ENCODE measurements at places on chromosomes 1 and 21.
A peak's percentile ranks its signal among the peaks of the same experiment; 100 is the strongest.

DNA sequence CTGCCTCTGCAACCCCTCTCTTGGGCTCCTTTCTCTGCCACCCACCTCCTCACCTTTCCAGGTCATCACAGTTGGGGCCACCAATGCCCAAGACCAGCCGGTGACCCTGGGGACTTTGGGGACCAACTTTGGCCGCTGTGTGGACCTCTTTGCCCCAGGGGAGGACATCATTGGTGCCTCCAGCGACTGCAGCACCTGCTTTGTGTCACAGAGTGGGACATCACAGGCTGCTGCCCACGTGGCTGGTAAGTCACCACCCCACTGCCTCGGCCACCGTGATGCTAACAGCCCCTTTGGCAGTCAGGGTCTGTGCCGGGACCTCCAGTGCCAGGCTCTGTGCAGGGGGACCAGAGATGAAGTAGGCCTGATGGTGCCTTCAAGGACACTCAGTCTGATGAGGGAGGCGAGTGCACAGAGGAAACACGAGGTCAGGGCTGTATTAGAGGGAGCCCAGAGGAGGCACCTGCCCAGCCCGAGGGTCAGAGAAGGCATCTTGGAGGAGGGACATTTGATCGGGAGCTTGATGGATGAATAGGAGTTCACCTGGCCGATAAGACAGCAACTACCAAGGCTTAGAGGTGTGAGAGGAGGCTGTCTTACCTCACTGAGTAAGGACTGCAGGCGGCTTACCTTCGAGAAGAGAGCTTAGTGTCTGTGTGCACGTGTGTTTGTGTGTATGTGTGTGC lies 18.1 kb downstream of the PCSK9 start:
- no peaks in the 10 kb centered on the region for H3K36me3 ChIP-seq
- no peaks in the 10 kb centered on the region for H3K27me3 ChIP-seq
- no peak overlapping the region for H3K27ac ChIP-seq
- peaks cover 9% of the 10 kb centered on the region for H3K4me1 ChIP-seq
- no peak overlapping the region for H3K4me3 ChIP-seq

- no peak for DNase-seq
- no peaks in the 10 kb centered on the region for H3K27me3 ChIP-seq
- peaks cover 47% of the 10 kb centered on the region for H3K4me1 ChIP-seq
- H3K4me3 ChIP-seq, result no peak overlapping the region
- H3K27ac ChIP-seq, result no peak overlapping the region
Observed at GRCh38 chr1:168470901-168471431, 72.8 kb downstream of the XCL2 start.

- H3K27me3 ChIP-seq, result peaks cover 2% of the 10 kb centered on the region
- no peak overlapping the region for H3K27ac ChIP-seq
- H3K4me1 ChIP-seq, result no peaks in the 10 kb centered on the region
- no peak for DNase-seq
Observed at GRCh38 chr1:168643152-168643551, 66.7 kb downstream of the XCL1 start.

- H3K36me3 ChIP-seq, result peaks cover 5% of the 10 kb centered on the region
- no peak overlapping the region for H3K4me3 ChIP-seq
- H3K4me1 ChIP-seq, result peaks cover 31% of the 10 kb centered on the region
- H3K27me3 ChIP-seq, result no peaks in the 10 kb centered on the region
Observed at GRCh38 chr1:174871886-174872285, 127.9 kb upstream of the CACYBP start.

GRCh38 chr1:172915271-172915670 lies 135.5 kb downstream of the TNFSF18 start:
- no peak for DNase-seq
- H3K27ac ChIP-seq, result no peak overlapping the region
- H3K36me3 ChIP-seq, result peaks cover 6% of the 10 kb centered on the region
- no peak overlapping the region for H3K4me3 ChIP-seq
- H3K4me1 ChIP-seq, result no peaks in the 10 kb centered on the region

DNA sequence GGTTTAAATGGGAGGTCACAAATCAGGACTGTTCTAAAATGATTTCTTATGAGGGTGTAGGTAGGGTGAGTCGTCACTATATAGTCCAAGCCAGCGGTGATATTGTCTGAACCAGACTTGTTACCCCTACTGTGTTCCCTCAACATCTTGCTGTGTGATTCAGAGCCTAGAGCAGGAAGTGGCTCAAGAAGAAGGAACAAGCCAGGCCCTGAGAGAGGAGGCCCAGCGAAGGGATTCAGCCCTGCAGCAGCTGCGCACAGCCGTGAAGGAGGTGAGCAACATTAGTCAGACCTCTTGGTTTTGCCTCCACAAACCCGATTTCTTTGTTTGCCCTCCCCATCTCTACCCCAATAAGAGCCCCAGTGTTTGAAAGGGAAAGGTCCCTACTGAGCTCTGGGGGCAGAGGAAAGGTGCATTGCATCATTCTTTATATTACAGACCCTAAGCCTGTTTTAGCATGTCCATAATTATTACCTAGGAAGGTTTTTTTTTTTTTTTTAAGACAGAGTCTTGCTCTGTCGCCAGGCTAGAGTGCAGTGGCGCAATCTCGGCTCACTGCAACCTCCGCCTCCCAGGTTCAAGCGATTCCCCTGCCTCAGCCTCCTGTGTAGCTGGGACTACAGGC lies 5.0 kb upstream of the SH3BGRL3 start:
- H3K4me3 ChIP-seq, result no peak overlapping the region
- peaks cover 37% of the 10 kb centered on the region for H3K36me3 ChIP-seq
- H3K27ac ChIP-seq, result peak overlapping the region; percentile 10
- no peak for DNase-seq

- no peak overlapping the region for H3K27ac ChIP-seq
- no peak overlapping the region for H3K4me3 ChIP-seq
- no peaks in the 10 kb centered on the region for H3K36me3 ChIP-seq
- no peaks in the 10 kb centered on the region for H3K4me1 ChIP-seq
- no peaks in the 10 kb centered on the region for H3K27me3 ChIP-seq
Observed at GRCh38 chr1:164576291-164577271, 17.6 kb downstream of the PBX1 start.

DNA sequence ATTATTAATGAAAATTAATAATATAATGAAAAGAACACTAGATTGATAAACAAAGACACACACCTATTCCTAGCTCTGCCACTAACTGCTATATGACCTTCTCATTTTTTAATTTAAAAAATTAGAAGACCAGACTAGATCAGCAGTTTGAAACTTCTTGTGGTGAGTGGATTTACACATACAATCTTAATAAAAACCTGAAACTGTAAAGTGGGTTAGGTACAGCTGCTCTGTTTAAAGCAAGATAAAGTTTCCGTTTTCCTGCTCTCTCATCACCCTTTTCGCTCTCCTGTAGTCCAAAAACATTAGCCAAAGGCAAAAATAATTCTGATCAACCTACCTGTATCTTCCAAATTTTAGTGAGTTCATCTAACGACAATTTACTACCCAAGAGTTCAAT lies 58.6 kb downstream of the USP24 start:
- peak overlapping the region; percentile 6 for H3K27ac ChIP-seq
- H3K27me3 ChIP-seq, result no peaks in the 10 kb centered on the region
- peaks cover 28% of the 10 kb centered on the region for H3K4me1 ChIP-seq
- H3K4me3 ChIP-seq, result no peak overlapping the region
- DNase-seq, result no peak
- H3K36me3 ChIP-seq, result peaks cover 36% of the 10 kb centered on the region

DNA sequence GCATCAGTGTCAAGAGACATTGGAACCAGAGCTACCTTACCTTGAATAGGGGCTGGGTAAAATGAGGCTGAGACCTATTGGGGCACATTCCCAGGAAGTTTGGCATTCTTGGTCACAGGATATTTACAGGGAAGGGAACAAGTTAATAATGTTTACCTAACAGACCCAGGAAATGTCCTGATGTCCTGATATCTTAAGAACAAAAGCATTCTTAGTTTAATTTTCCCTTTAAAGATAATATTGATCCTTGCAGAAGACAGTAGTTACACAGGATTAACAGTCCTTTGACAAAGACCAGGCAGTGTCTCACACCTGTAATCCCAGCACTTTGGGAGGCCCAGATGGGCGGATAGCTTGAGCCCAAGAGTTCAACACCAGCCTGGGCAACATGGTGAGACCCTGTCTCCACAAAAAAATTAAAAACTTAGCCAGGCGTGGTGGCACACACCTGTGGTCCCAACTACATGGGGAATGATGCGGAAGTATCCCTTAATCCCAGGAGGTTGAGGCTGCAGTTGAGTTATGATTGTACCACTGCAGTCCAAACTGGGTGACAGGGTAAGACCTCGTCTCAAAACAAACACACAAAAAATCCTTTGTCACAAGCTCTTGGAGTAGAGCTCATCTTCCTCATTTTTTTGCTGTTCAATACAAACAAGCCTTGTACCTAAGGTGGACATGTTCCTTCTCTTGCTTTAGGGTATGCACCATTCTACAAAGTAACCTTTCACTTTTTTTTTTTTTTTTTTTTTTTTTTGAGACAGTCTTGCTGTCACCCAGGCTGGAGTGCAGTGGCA lies 1.3 kb upstream of the TOMM20 start:
- DNase-seq, result no peak
- H3K4me3 ChIP-seq, result no peak overlapping the region
- peaks cover 30% of the 10 kb centered on the region for H3K4me1 ChIP-seq
- H3K27me3 ChIP-seq, result no peaks in the 10 kb centered on the region
- H3K36me3 ChIP-seq, result peaks cover 31% of the 10 kb centered on the region
- peak overlapping the region; percentile 94 for H3K27ac ChIP-seq

GRCh38 chr21:42309753-42310213 lies 5.4 kb downstream of the TFF3 start:
- no peaks in the 10 kb centered on the region for H3K36me3 ChIP-seq
- H3K4me3 ChIP-seq, result no peak overlapping the region
- no peak overlapping the region for H3K27ac ChIP-seq

DNA sequence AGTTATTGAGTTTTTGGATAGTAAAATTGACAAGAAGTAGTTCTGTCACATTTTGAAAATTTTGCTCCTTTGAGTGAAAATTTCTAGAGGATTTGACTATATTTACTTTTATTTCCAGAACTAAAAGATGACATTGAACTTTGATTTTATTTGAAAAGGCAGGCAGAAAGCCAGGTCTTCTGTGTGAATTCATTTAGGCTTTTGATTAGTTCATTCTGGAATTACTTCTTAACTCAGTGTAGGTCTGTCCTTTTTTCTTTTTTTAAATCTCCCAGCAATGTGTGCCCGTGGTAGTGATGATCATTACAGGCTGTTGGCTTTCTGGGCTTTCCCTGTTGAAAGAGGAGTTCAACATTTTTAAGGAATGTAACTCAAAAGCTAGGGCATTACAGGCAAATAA lies 53.8 kb downstream of the MACO1 start:
- H3K4me3 ChIP-seq, result no peak overlapping the region
- peaks cover 2% of the 10 kb centered on the region for H3K36me3 ChIP-seq
- H3K4me1 ChIP-seq, result peaks cover 13% of the 10 kb centered on the region
- no peak for DNase-seq
- H3K27me3 ChIP-seq, result no peaks in the 10 kb centered on the region
- no peak overlapping the region for H3K27ac ChIP-seq

- no peak overlapping the region for H3K27ac ChIP-seq
- peaks cover 12% of the 10 kb centered on the region for H3K27me3 ChIP-seq
- H3K4me1 ChIP-seq, result no peaks in the 10 kb centered on the region
- DNase-seq, result no peak
- no peak overlapping the region for H3K4me3 ChIP-seq
- no peaks in the 10 kb centered on the region for H3K36me3 ChIP-seq
Observed at GRCh38 chr1:115746021-115746690, 22.4 kb downstream of the CASQ2 start.

GRCh38 chr1:2557482-2558400 lies 1.6 kb downstream of the TNFRSF14 start:
- H3K27me3 ChIP-seq, result no peaks in the 10 kb centered on the region
- H3K4me3 ChIP-seq, result peak overlapping the region; percentile 93
- peak overlapping the region; percentile 99 for H3K27ac ChIP-seq
- peaks cover 11% of the 10 kb centered on the region for H3K36me3 ChIP-seq
- peaks cover 31% of the 10 kb centered on the region for H3K4me1 ChIP-seq

DNA sequence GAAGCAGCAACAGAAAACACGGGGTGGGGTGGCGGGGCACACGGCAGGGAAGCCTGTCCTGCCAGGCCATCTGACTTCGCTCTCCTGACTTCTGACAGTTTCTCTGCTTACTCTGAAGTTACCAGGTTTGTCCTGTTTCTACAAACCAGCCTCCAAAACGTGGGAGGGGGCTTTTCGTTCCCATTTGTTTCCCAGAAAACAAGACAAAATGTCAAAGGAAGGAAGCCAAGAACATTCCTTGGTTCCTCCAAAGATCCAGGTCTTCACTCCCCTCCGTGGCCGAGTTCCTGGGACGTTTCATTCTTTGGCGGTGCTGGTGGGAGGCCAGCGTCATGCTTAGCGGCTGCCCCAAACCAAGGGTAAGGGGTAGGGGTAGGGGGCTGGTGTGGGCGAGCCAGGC lies 49.6 kb downstream of the MEGF6 start:
- no peak overlapping the region for H3K27ac ChIP-seq
- no peaks in the 10 kb centered on the region for H3K27me3 ChIP-seq
- H3K4me3 ChIP-seq, result no peak overlapping the region
- no peaks in the 10 kb centered on the region for H3K4me1 ChIP-seq
- H3K36me3 ChIP-seq, result no peaks in the 10 kb centered on the region

DNA sequence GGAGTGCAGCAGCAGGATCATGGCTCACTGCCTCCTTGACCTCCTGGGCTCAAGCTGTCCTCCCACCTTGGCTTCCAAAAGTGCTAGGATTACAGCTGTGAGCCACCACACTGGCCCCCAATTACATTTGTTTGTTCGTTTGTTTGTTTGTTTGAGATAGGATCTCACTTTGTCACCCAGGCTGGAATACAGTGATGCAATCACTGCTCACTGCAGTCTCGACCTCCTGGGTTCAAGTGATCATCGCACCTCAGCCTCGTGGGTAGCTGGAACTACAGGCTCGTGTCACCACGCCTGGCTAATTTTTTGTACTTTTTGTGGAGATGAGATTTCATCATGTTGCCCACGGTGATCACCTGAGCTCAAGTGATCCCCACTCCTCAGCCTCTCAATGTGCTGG lies 2.0 kb upstream of the VPS72 start:
- no peaks in the 10 kb centered on the region for H3K27me3 ChIP-seq
- no peak for DNase-seq
- no peak overlapping the region for H3K4me3 ChIP-seq
- H3K36me3 ChIP-seq, result no peaks in the 10 kb centered on the region

DNA sequence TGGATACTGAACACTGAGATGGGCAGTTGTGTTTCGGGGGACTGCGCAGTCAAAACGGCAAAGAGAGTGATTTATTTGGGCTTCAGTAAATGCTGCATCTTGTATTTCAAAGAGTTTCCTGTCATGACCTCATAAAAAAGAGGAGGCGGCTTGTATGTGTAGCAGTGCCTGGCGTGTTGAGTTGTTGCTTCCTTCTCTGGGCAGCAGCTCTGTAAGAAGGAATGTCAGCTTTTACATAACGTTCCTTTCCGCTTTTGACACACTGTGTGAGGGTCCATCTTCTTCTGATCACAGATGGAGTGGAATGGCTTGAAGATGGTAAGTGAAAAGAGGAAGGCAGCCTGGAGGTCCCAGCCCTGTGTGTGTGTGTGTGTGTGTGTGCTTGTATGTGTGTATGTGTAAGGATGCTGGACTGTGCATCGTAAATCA lies 941 bp downstream of the ELAVL4 start:
- DNase-seq, result peak; percentile 5
- H3K4me1 ChIP-seq, result peaks cover 16% of the 10 kb centered on the region
- H3K4me3 ChIP-seq, result peak overlapping the region; percentile 7
- H3K36me3 ChIP-seq, result no peaks in the 10 kb centered on the region
- no peak overlapping the region for H3K27ac ChIP-seq

- no peaks in the 10 kb centered on the region for H3K27me3 ChIP-seq
- no peak for DNase-seq
- no peaks in the 10 kb centered on the region for H3K4me1 ChIP-seq
- no peak overlapping the region for H3K27ac ChIP-seq
- H3K4me3 ChIP-seq, result no peak overlapping the region
Observed at GRCh38 chr1:218852527-218852926, 321.2 kb upstream of the LYPLAL1 start.
